Right cardiac atrium (tissue), 5 donors: ENCODE measurements at places on chromosomes 2 and 18. TPM values are rescaled to one million over a fixed set of nuclear protein-coding genes. Genes with fewer than 3 reads are reported as not detected.

DNA sequence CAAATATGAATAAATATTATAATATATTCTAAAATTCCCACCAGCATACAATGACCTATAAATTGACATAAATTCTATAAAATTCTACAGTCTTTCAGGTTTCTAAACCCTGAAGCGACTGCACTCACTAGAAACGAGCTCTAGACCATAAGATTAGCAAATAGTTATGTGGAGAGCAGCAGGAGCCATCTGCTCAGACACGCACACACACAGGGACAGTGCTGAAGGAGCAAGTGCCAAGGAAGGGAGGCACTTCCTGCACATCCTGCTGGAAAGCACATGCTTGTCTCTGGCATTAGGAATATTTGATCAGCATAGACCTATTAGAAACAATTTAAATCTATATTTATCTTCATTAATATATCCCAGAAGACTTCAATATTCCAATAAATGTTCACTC is 713.9 kb upstream of the CDH2 start:
- no peak for DNase-seq

GRCh38 chr2:238635647-238636051 is 208.9 kb downstream of the ASB1 start:
- no peak for DNase-seq

GRCh38 chr2:120317916-120318315 is 28.0 kb upstream of the INHBB start:
- DNase-seq: no peak

DNA sequence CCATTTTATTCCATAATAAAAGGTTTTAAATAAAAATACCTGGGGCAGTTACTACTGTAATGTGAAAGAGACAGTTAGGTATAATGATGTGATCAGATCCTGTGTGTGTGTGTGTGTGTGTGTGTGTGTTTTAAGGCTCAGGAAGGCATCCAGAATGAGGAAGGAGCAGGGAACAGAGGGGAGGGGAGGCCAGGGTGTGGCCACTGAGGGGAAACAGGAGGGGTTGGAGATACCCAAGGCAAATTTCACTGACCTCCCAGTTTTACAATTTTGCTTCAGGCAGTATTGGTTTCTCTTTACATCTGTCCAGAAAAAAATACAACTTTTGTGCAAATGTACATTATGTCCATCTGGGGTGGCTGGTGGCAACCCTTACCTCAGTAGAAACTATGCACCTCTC is 163.5 kb upstream of the FBXO11 start:
- no peak for DNase-seq

The CLEC4F gene
- polyA plus RNA-seq: 0.36 TPM

The IL37 gene
- not detected for polyA plus RNA-seq

- no peak for DNase-seq
These were observed 55.6 kb downstream of the RPL37A start for GRCh38 chr2:216554286-216554685.

DNA sequence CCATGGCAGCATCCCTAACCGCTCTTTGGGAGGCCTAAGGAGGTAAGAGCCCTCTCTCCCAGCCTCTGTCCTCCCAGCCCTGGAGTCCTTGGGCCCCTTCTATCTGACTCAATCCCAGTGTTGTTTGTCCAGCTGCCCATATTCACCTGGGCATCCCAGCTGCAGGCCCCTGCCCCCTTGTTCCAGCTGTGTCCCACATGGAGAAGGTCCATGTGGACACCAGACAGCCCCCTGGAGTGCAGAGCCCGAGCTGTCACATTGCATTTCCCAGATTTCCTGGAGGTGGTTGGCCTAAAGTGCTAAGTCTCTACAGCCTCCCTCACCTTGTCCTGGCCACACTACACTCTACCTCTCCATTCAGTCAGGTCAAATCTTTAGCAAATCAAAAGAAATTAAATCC is 42.5 kb downstream of the PSD4 start:
- DNase-seq: no peak

The TEKT4 gene
- polyA plus RNA-seq: not detected

- no peak for DNase-seq
These were observed 3.2 kb upstream of the NEU2 start for GRCh38 chr2:233029321-233029720.

The RTKN gene
- 16.2 TPM for polyA plus RNA-seq

The REG1A gene
- polyA plus RNA-seq: 1.7 TPM

GRCh38 chr2:179691235-179691634 is 170.2 kb downstream of the ZNF385B start:
- no peak for DNase-seq

- no peak for DNase-seq
These were observed 559.3 kb upstream of the CDH2 start for GRCh38 chr18:28736223-28736622.

The CXCR2 gene
- polyA plus RNA-seq: 0.09 TPM

DNA sequence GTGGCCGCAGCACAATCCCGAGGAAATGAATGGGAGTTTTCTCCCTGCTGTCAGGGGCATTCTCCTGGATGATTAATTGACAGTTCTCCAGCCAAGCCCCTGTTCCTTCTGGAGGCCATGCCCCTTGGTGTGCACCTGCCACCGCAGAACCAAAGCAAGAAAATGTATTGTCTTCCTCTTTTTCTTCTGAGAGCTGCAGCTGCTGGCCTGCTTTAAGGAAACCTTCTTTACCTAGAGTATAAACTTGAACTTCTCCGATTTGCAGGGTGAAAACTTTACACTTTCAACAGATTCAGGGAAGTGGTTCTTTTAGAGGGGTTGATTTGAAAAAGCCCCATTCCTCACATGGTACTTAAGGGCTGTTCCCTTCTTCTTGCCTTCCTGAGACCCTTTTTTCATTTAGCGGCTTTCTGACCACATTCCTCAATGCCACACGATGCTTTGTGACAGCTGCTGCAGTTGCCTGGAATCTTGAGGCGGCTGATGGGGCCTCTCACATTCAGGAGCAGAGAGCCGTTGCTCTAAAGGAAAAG is 402.8 kb downstream of the TXNL1 start:
- DNase-seq: no peak

The HOXD1 gene
- polyA plus RNA-seq: 0.05 TPM

GRCh38 chr18:25819746-25820363 is 270.6 kb downstream of the SS18 start:
- DNase-seq: no peak

DNA sequence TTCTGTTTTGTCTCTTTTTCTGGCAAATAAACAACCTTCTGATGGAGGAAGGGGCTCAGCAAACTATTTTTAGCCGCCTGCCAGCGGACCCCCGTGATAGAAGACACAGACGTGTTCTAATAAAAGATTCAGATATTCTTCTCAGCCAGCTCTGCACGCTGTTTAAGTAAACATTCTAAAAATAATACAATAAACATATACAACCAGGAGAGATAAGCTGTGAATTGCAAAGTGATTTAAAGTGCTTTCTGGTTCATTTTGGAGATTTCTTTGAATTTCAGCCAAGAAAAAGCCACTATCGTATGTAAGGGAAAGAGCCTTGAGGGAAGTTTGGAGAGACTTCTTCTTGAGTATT is 201.3 kb downstream of the EPHA4 start:
- DNase-seq: no peak

GRCh38 chr2:98509542-98510321 is 65.1 kb downstream of the INPP4A start:
- no peak for DNase-seq
